DMS153 (cell line): ENCODE measurements at places on chromosomes 4 and X.

DNA sequence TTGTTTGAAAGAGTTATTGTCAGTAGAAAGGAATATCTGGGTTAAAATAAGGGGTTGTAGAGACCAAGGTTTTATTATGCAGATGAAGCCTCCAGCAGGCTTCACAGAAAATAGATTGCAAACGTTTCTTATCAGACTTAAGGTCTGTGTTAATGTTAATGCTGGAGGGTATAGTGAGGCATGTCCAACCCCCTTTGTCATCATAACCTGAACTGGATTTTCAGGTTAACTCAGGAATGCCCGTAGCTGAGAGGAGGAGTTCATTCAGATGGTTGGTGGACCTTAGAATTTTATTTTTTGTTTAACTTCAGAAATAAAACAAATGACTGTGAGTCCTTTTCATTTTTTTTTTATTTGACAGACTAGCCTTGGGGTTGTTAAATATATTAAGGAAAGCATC, 354.1 kb downstream of the GPM6A start:
- no peak for DNase-seq

DNA sequence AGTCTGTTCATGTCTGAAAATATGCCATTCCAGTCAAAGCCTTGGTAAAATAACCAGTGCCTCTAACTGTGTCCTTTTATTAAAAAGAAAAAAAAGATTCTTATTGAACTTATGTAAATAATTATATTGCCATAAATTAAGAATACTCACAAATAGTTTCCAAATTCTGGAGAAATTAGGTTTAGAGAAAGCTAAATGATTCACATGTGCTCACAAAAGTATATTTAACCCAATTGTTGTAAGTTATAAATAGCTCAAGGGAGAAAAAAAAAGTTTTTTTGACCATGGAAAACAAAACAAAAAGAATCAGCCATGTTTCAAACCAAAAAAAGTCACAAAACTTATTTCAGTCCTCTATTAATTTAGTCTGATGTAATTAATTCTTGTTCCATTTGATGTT, 25.3 kb upstream of the HERC6 start:
- no peak for DNase-seq

DNA sequence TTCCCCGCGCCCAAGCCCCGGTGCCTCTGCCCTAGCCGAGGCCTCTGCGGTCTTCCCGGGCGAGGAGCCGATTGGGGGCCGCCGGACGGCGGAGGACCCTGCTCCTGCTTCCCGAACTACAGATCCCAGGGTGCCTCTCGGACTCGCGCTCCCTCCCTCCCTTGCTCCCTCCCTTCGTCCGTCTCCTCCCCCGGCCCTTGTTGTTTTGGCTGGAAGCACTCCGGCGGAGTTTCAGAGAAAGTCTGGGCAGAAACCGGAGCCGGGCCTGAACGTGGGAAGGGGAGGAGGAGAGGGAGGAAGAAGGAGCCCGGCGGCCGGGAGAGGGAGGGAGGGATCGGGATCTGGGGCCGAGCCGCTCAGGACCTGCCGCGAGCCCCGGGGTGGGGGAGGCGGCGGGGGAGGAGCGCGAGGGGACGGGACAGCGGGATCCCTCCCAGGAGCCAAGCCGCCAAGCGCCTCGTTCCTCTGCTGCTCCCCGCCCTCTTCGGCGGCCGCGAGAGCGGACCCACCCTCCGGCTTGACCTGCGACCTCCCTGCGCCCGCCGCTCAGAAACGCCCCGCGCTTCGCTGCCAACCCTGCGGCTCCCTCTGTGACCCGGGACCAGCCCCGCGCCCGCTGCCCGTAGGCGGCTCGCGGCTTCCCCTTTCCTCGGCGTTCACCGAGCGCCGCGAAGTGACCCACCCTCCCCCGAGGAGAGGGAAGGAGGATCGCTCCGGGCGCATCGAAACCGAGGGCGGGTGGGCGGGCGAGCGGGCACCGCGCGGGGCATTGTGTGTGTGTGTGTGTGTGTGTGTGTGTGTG, 496 bp upstream of the GAB1 start:
- DNase-seq, result peak; percentile 58

- no peak for DNase-seq
Measured at GRCh38 chr4:32010221-32010620, 1290.1 kb downstream of the PCDH7 start.

GRCh38 chrX:150152036-150152435, 211.1 kb upstream of the MAMLD1 start:
- no peak for DNase-seq

GRCh38 chr4:151961456-151961855, 200.6 kb upstream of the GATB start:
- DNase-seq, result peak; percentile 26

DNA sequence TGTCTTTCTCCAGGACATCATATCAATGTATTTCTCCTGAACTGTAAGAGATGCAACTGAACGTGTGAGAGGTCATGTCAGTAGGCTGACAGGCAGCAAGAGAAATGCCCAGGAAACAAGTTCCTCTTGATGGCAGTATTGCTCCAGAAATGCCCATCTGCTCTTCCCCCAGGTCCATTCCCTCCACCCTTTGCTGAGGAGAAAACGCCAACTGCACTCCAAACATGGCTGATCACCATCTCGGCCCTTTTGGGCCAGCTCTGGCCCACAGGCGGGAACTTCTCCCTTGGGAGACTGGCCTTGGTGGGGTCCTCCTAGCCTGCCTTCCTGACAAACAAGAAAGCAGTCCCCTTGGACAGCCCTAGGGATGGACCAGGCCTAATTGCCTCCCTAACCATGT, 276.5 kb upstream of the AGTR2 start:
- DNase-seq, result peak; percentile 68

GRCh38 chr4:6542951-6543350, 32.0 kb upstream of the MAN2B2 start:
- DNase-seq, result no peak

DNA sequence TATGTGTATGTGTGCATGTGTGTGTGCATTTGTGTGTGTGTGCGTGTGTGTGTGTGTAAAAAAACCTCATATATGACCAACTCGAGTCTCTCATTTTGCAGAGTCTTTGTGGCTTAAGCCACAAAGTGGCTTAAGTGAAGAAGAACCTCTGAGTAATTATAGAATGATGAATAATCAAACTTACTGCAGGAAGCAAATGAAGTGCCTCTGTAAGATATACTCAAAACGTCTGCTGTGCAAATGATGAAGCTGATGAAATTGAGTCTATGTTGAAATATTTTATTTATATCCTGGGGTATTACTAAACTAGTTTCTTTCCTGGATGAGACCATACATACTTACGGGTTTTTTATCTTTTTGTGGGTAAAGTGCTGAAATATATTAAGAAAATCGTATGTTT, 1198.7 kb downstream of the PCDH7 start:
- DNase-seq, result no peak

DNA sequence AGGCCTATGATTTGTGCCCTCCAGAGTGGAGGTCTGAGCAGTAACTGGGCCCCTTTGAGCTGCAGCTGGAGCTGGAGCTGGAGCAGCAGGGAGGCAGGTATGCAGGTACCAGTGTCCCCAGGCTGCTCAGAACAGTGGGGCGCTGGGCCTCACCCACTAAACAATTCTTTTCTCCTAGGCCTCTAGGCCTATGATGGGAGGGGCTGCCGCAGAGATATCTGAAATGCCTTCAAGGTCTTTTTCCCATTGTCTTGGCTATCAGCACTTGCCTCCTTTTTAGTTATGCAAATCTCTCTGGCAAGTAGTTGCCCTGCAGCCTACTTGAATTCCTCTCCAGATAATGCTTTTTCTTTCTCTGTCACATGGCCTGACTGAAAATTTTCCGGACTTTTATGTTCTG, 79.7 kb upstream of the OTUD4 start:
- no peak for DNase-seq

DNA sequence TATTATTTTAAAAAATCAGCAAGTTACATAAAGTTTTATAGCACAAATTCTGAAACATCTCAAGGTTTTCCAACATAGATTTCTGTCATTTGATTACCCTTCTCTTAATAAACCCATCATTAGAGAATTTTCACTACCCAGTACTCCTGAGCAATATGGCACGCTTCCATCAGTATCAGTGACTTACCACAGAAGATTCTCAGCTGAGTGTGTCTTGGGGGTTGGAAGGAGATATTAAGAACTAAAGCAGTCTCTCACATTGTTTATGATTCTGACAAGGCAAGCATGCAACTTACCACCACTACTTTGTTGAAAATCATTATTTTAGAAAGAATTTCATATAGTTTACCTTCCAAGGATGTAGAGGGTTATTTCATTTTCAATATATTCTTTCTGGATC, 67.7 kb downstream of the INPP4B start:
- no peak for DNase-seq

DNA sequence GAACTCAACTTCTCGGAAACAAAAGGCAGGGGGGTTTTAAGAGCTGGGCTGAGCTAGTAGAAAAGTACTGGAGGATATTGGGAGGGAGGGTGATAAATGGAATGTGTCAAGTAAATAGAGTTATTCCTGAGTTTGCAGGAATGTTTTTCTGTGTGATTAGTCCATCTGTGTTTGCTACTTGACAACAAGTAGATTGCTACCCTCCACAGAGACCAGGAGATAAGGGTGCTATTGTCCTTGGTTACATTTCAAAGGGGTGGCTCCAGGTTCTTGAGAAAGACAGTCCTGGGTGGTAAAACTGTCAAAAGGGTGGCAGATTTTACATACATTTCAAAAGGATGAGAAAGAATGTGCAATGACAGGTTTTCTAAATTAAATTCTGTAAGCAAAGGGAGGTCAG, 181.2 kb upstream of the PPP3CA start:
- DNase-seq, result no peak

DNA sequence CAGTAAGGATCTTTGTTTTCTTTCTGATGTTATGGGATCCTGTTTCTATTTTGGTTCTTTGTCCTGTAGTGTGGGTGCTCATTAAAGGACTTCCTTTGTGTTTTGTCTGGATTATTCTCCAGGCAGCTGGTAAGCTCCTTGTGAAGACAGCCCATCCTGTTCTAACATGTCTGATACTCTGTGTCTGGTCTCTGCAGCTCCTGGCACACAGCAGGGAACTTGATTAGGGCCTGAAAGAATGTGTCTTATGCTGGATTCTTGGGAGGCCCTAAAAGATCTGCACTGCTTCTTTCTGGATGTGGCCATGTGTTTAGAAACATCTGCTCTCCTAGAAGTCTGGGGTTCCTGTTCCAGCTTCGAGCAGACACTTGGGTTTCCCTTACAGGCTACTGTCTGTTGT, 38.1 kb upstream of the ATXN3L start:
- peak; percentile 23 for DNase-seq

- DNase-seq, result no peak
Measured at GRCh38 chr4:159410076-159410777, 307.3 kb downstream of the RAPGEF2 start.

DNA sequence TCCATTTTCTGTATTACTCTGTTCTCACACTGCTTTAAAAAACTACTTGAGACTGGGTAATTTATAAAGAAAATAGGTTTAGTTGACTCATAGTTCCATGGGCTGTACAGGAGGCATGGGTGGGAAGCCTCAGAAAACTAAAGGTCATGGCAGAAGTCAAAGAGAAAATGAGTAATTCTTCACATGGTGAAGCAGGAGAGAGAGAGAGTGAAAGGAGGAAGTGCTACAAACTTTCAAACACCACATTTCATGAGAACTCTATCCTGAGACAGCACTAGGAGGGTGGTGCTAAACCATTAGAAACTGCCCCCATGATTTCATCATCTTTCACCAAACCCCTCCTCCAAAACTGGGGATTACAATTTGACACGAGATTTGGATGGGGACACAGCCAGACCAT, 108.0 kb upstream of the PBDC1 start:
- DNase-seq, result no peak

GRCh38 chrX:133985164-133985966, at the start of gene GPC3:
GPC3 (minus strand) TSS chrX:133985594.
- DNase-seq, result peak; percentile 50

- DNase-seq, result no peak
Measured at GRCh38 chr4:77776182-77777134, 42.7 kb downstream of the CNOT6L start.

DNA sequence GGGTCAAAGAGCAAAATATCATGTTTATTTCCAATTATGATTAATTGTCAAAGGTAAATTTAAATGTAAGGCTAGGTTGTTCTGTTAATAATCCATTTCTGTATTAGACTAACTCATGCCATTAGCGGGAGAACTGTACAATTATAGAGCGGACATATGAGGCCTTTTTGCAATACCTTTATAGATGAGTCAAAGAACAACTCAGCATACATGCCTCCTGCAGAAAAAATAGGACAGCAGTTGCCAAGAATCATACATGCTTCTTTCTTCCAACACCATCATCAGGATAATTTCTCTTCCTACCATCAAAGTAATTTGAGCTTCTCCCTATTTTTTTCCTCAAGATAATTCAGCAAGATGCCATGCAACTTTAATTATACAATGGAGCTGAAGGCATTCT, 917.8 kb downstream of the ADGRL3 start:
- no peak for DNase-seq

GRCh38 chr4:112563431-112564200, 47.6 kb upstream of the NEUROG2 start:
- DNase-seq, result no peak

- DNase-seq, result no peak
Measured at GRCh38 chr4:45647823-45648222, 476.0 kb downstream of the GABRG1 start.

- no peak for DNase-seq
Measured at GRCh38 chr4:156662921-156663320, 308.7 kb downstream of the PDGFC start.

DNA sequence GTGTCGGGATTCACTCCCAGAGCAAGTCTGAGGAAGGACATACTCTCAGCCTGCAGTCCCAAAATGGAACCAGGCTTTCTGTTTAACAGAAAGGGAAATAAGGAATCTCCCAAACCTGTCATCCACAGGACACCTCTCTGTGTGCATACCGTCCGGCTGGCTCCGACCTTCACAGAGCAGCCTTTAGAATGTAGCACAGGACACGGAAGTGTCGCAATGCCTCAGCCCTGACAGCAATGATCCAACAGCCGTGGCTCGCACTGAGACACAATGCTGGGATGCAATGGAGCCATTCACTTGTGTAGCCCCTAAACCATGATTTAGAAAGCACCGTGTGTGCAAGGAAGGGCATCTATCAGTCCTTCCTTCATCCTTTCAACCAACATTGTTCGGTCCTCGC, 15.5 kb upstream of the HELT start:
- no peak for DNase-seq

GRCh38 chrX:100048156-100048555, 361.9 kb downstream of the PCDH19 start:
- no peak for DNase-seq

DNA sequence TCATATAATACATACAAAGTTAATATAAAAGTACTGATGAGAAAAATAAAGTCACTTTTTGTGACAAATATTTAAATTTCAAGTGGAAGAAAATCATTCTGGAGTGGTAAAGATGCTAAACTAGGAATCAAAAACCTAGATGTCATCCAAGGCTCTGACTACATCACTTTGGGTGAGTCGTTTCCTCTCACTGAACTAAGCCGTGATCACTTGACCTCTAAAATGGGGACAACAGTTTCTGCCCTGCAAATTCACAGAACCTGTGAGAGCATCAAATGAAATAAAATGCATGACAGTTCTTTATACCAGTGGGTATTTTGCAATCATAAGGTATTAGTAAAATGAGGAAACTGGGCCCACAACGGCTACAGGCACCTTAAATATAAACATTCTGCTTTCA, 63.8 kb downstream of the PRDM5 start:
- DNase-seq, result no peak

- no peak for DNase-seq
Measured at GRCh38 chr4:8188085-8188484, 11.0 kb upstream of the SH3TC1 start.

GRCh38 chrX:11698702-11699101, 33.0 kb upstream of the ARHGAP6 start:
- no peak for DNase-seq

- no peak for DNase-seq
Measured at GRCh38 chrX:107674480-107675364, 46.4 kb downstream of the PRPS1 start.

GRCh38 chr4:149735796-149736195, 79.8 kb downstream of the IQCM start:
- DNase-seq, result no peak
